WTC11 (cell line): ENCODE measurements at places on chromosomes 4 and X. TPM values are rescaled to one million over a fixed set of nuclear protein-coding genes. Genes with fewer than 3 reads are reported as not detected.

DNA sequence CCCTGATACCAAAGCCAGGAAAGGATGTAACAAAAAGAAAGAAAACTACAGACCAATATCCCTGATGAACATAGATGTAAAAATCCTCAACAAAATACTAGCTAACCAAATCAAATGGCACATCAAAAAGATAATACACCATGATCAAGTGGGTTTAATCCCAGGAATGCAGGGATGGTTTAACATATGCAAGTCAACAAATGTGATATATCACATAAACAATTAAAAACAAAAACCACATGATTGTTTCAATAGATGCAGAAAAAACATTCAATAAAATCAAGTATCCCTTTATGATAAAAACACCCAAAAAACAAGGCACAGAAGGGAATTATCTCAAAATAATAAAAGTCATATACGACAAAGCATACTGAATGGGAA lies 31.5 kb downstream of the ELF2 start:
- H3K27me3 ChIP-seq = no peaks in the 10 kb centered on the region
- no peak for DNase-seq
- peak overlapping the region; percentile 89 for H3K27ac ChIP-seq
- peaks cover 76% of the 10 kb centered on the region for H3K4me1 ChIP-seq

DNA sequence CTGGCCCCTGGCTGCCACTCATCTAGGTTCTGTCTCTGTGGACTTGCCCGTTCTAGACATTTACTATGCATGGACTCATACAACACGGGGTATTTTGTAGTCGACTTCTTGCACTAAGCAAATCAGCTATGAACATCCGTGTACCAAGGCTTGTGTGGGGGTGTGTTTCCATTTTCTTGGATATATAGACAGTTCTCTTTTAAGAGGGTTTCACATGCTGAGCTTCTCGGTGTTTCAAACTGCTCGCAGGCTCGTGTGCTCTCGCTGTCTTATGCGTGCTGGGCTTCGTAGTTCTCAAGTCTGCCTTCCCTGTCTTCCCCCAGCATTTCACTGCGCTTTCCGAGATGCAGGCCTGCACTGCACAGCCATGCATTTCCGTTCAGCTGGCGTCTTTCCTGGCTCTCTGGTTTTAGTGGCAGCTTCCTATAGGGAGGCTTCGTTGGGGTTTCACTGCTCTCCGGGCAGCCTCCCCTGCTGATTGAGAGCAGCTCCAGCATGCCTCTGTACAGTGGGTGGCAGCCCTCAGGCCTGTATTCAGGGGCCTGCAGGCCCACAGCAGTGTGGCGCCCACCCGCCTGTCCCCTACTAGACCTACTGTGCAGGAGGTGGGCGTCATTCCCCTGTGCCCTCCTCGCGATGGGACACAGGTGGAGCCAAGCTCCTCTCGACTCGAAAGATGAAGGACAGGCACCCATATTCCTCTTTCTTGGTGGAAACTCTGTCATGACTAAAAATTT lies 27.6 kb downstream of the ZBTB49 start:
- peaks cover 14% of the 10 kb centered on the region for H3K36me3 ChIP-seq
- peaks cover 12% of the 10 kb centered on the region for H3K4me1 ChIP-seq
- H3K27me3 ChIP-seq = no peaks in the 10 kb centered on the region
- DNase-seq = no peak
- H3K4me3 ChIP-seq = no peak overlapping the region
- no peak overlapping the region for H3K27ac ChIP-seq

GRCh38 chr4:143575331-143575730 lies 61.8 kb downstream of the SMARCA5 start:
- H3K4me3 ChIP-seq = no peak overlapping the region
- H3K4me1 ChIP-seq = no peaks in the 10 kb centered on the region
- H3K36me3 ChIP-seq = no peaks in the 10 kb centered on the region
- no peak for DNase-seq

DNA sequence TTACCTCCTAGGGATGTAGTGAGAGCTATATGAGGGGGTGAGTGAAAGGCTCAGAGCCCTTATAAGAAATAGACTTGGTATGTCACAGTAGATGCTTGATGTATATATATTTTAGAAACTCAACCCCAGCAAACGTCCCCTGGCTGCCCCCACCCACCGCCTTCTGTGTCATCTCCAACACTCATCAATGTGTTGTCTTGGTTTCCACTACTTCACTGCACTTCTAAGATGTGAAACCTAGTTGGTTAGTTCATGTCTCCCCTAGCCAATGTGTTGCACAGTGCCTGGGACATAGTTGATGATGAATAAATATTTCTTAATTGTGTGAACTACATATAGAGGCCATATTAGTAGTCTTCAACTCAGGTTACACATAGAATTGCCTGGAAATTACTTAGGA lies 4.4 kb downstream of the FGFBP2 start:
- H3K36me3 ChIP-seq = peaks cover 12% of the 10 kb centered on the region
- H3K27ac ChIP-seq = no peak overlapping the region

DNA sequence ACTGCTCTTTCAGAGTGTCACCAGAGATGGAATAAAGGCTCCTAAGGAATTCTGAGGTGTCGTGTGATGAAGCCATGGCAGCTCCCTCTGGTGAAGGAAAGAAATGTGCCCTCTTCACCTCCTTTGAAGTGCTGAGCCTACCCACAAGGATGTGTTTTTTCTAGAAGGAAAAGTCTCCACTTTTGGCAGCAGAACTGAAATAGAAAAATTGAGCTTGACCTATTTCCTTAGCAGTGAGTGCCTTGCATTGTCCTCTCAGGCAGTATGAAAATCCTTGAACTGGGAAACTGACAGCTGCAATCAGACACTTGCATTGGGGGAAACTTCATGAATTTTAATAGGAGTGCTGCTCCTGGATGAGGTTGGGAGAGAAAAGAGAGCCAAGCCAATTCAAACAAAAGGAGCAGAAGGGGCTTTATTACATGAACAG lies 95.2 kb downstream of the DCLK2 start:
- DNase-seq = no peak
- H3K4me1 ChIP-seq = no peaks in the 10 kb centered on the region
- H3K4me3 ChIP-seq = no peak overlapping the region
- no peak overlapping the region for H3K27ac ChIP-seq
- H3K36me3 ChIP-seq = no peaks in the 10 kb centered on the region

- H3K36me3 ChIP-seq = peaks cover 4% of the 10 kb centered on the region; the same call in 1 of the 2 replicates
- DNase-seq = no peak
- H3K4me1 ChIP-seq = peaks cover 9% of the 10 kb centered on the region
- no peaks in the 10 kb centered on the region for H3K27me3 ChIP-seq
These were observed 95.7 kb downstream of the NPNT start for GRCh38 chr4:105990933-105991332.

The HAUS7 gene
- 46.5 to 52.9 TPM (median 52.2 TPM) in 3 replicates for total RNA-seq

- peaks cover 16% of the 10 kb centered on the region for H3K27me3 ChIP-seq
- no peak for DNase-seq
- no peak overlapping the region for H3K27ac ChIP-seq
- no peaks in the 10 kb centered on the region for H3K4me1 ChIP-seq
- H3K36me3 ChIP-seq = no peaks in the 10 kb centered on the region
These were observed 29.1 kb downstream of the MAGED1 start for GRCh38 chrX:51922561-51922960.

The TCEAL2 gene
- total RNA-seq = 12.5 to 17.2 TPM (median 15.6 TPM) in 3 replicates

The GAGE13 gene
- 0.39 TPM in 1 of 3 replicates, not detected in the others for total RNA-seq

The TEX28 gene
- not detected in 3 replicates for total RNA-seq

DNA sequence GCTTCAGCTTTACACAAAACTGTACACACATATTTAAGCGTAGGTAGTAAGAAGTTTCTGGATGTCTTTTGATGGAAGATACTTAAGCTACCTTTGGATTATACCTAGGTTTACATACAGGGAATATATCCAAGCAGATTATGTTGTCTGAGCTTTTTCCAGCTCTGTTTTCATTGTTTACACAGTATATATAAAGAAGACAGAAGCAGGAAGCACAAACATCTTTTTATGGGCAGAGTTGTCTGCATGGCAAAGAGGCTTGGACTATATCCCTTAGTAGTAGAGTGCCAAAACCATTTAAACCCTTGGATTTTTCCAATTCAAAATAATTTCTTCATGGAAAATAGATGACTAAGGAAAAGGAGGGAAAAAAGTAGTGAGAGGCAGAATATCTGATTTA lies 329.4 kb upstream of the AGA start:
- no peak for DNase-seq
- no peaks in the 10 kb centered on the region for H3K27me3 ChIP-seq
- H3K36me3 ChIP-seq = no peaks in the 10 kb centered on the region
- no peaks in the 10 kb centered on the region for H3K4me1 ChIP-seq
- H3K4me3 ChIP-seq = no peak overlapping the region
- H3K27ac ChIP-seq = no peak overlapping the region

The MAGEC3 gene
- total RNA-seq = not detected in 3 replicates

- H3K36me3 ChIP-seq = no peaks in the 10 kb centered on the region
- DNase-seq = no peak
- H3K4me1 ChIP-seq = peaks cover 60% of the 10 kb centered on the region
- no peak overlapping the region for H3K4me3 ChIP-seq
- peak overlapping the region; percentile 14; the same call in 1 of the 2 replicates for H3K27ac ChIP-seq
These were observed 57.7 kb downstream of the TBL1X start for GRCh38 chrX:9522378-9523155.

GRCh38 chr4:56424697-56425514 lies 10.5 kb downstream of the PPAT start:
- H3K4me1 ChIP-seq = peaks cover 40% of the 10 kb centered on the region
- H3K27me3 ChIP-seq = no peaks in the 10 kb centered on the region
- H3K27ac ChIP-seq = peak overlapping the region; percentile 75; the same call in 1 of the 2 replicates

DNA sequence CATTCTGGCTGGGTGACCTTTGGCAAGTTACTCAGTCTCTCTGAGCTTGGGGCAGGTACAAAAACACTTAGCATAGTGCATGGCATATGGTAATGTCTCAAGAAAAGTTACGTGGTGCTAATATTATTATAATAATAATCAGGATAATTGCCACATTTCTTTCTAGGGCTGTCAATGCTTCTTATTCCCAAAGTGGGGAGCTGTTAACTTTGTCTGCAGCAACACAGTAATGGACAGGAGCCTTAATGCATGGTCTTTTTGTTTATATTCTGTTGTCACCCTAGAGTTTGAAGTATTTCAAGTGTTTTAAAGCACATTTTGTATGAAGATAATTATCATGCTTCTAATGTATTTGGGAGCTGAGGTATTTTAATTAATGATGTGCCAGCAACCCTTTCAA lies 121.8 kb downstream of the FHIP1A start:
- no peaks in the 10 kb centered on the region for H3K27me3 ChIP-seq
- peaks cover 7% of the 10 kb centered on the region for H3K36me3 ChIP-seq
- peaks cover 25% of the 10 kb centered on the region for H3K4me1 ChIP-seq
- no peak overlapping the region for H3K27ac ChIP-seq

The NR3C2 gene
- total RNA-seq = 2.6 to 3.6 TPM (median 2.8 TPM) in 3 replicates

DNA sequence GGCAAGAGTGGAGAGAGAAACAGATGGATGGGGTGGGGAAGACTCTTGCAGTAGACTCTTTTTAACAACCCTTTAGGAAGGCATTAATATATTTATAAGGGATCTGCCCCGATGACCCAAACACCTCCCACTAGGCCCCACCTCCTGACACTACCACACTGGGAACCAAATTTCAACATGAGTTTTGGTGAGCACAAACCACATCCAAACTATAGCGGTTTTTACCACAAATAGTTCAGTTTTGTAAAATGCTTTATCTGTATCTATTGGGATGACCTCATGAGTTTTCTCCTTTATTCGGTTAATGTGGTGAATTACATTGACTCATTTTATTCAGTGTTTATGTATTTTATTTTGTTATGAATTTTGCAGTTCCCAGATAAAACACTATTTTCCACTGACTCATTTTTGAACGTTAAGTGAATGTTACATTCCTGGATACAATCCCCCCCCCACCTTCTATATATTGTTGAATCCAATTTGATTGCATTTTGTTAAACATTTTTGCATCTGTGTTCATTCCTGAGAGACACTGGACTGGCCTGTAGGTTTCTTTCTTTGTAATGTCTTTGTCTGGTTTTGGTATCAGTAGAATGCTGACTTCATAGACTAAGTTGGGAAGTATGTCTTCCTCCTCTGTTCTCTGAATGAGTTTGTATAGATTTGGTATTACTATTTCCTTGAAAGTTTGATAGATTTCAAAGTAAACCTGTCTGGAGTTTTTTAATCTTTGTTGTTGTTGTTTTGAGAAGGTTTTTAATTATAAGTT lies 13.9 kb upstream of the CPLX1 start:
- peaks cover 5% of the 10 kb centered on the region for H3K36me3 ChIP-seq
- no peak overlapping the region for H3K27ac ChIP-seq
- H3K4me3 ChIP-seq = no peak overlapping the region

DNA sequence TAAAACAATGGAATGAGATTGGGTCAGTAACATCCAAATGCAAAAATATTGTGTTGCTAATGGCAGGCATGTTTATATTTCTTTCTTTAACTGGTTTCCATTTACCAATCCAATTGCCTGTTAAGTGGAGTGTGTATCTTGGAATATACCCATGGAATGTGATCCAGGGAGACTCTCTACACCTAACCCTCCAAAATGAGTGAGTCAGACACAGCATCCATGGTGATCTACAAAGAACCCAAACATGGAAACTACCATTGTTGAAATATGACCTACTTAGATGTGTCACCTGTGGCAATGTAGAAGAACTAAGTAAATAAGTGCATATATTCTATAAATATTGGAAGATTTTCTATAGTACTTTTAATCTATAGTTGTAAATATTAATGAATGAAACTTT lies 110.3 kb downstream of the AREG start:
- no peaks in the 10 kb centered on the region for H3K36me3 ChIP-seq
- no peak overlapping the region for H3K4me3 ChIP-seq
- H3K27me3 ChIP-seq = no peaks in the 10 kb centered on the region
- no peak for DNase-seq
- peaks cover 9% of the 10 kb centered on the region for H3K4me1 ChIP-seq

- peak overlapping the region; percentile 17; the same call in 1 of the 2 replicates for H3K27ac ChIP-seq
- no peak overlapping the region for H3K4me3 ChIP-seq
- H3K27me3 ChIP-seq = no peaks in the 10 kb centered on the region
- peaks cover 7% of the 10 kb centered on the region for H3K36me3 ChIP-seq
- peaks cover 23% of the 10 kb centered on the region for H3K4me1 ChIP-seq
- no peak for DNase-seq
These were observed 94.3 kb downstream of the ANAPC10 start for GRCh38 chr4:145003675-145004074.

The MAGEC1 gene
- 0.07 TPM in 1 of 3 replicates, not detected in the others for total RNA-seq

DNA sequence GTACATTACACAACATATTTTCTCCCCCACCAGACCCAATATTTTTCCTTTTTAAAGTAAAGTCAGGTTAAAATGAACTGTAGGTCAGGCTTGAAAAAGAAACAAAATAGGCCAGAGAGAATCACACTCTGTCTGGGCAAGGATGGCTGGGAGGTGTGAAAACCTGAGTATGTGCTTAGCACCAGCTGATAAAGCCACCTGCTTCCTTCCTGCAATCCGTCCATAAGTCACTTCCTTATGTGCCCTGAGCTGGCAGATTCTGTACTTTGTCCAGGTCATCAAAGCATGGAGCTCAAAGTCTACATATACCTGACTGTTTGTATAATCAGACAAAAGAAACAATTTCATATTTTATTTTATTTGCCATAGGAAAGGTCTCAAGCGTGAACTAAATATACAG lies 37.7 kb downstream of the ANTXR2 start:
- H3K4me1 ChIP-seq = no peaks in the 10 kb centered on the region
- no peak for DNase-seq
- H3K4me3 ChIP-seq = no peak overlapping the region
- no peaks in the 10 kb centered on the region for H3K27me3 ChIP-seq
- no peaks in the 10 kb centered on the region for H3K36me3 ChIP-seq
